Activated CD8-positive, alpha-beta memory T cell treated with anti-CD3 and anti-CD28 coated beads for 1 hour (primary cell): ENCODE measurements at places on chromosomes 4 and X.

GRCh38 chr4:122687531-122688061 lies 44.9 kb upstream of the BBS12 start:
- DNase-seq = no peak

DNA sequence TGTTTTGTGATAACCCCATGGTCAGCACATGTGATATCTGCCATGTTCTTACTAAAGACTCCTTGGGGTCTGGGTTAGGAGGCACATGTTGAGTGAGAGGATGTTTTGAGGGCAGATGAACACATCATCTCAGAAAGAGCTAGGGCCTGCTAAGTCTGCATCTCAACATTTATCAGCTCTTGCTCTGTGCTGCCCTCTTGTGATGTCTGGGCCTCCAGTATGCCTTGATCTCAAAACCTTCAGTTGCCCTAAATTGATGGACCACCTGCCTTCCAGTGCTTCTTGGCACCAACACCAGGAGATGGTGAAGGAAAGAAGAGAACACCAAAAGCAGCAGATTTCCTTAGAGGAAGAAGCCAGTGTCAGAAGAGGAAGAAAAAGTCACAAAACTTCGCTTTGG lies 22.5 kb downstream of the MID1 start:
- DNase-seq = no peak

GRCh38 chr4:76363556-76364290 lies 57.2 kb downstream of the STBD1 start:
- no peak for DNase-seq

DNA sequence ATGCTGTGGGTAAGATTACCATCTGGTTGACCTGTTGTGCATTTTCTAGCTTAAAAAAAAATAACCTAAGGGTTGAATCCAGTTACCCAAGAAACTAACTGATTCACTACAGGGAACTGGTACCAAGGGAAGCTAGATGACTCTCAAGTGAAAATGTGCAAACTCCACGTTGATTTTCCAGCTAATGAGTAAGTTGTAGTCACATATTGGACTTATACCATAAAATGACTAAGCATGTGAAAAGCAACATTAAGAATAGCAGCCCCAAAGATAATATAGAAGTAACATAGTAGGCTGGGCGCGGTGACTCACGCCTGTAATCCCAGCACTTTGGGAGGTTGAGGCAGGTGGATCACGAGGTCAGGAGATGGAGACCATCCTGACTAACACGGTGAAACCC lies 270.9 kb downstream of the SPRY1 start:
- no peak for DNase-seq

DNA sequence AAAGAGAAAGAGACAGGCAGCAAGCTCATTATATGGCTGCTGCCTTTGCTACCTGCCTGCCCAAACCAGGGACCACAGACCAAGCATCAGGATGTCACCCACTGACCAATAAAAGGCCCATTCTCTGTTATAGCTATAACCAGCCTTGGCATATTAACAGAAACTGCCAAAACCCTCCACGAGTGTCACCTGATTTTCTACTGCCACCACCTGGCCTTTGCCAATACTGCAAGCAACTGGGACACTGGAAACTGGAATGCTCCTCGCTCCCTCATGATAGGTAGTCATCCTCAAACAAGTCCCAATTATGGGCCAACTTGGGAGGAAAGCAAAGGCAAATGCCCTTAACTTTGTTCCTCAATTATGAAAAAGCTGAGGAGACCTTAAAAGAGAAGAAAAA lies 76.0 kb downstream of the SPIN4 start:
- DNase-seq = no peak

DNA sequence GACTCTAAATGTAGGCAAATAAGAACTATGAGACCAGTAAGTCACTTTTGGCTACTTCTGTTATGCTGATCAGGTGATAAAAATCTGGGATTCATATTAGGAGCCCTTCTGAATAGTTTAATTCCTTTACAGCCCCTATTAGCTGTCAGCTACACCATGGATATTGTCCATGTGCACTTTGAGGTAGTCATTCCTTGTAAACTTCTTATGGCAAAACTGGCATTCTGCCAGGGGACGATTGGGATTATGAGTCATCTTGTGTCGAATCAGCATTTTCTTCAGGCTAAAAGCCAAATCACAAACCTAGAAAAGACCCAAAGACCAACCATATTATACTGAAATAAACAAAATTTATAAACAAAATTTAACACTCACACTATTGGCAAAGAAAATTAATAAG lies 227.6 kb downstream of the PRDM5 start:
- DNase-seq = no peak

- no peak for DNase-seq
Measured at GRCh38 chr4:168655182-168655581, 158.3 kb downstream of the PALLD start.

GRCh38 chr4:150960818-150961217 lies 54.3 kb downstream of the LRBA start:
- no peak for DNase-seq

DNA sequence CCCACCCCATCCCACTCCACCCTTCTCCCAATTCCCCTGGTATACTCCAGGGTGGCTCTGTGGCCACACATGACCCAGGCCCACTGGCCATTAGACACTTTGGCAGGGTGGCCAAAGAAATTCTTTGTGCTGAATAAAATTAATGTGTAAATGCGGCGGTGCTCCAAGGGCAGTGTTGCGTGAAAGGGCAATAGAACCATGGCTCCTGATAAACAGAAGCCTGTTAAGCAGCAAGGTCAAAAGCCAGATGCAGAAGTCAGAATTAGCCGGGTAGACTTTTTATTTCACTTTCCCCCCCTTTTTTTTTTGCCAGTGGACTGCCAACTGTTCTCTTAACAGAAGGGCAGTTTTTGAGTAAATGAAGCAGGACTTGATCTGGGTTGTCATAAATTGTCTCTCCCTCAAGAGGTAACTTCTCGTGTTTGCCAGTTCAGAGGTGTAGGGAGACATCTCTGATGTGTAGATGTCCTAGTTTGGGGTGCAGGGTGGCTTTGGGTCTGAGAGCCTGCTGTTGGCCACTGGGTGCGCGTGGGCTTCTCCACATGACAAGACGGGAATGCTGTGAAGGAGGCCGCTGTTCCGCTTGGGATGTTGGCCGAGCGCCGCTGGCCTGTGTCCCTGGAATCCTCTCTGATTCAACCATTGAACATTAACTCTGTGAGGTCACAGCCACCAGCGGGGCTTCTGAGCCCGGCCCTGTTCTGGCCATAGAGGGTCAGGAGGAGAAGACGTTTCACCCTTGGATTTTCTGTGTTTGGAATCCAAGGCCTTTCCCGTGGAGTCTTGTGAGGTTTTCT lies 139.5 kb downstream of the TBL1X start:
- no peak for DNase-seq

DNA sequence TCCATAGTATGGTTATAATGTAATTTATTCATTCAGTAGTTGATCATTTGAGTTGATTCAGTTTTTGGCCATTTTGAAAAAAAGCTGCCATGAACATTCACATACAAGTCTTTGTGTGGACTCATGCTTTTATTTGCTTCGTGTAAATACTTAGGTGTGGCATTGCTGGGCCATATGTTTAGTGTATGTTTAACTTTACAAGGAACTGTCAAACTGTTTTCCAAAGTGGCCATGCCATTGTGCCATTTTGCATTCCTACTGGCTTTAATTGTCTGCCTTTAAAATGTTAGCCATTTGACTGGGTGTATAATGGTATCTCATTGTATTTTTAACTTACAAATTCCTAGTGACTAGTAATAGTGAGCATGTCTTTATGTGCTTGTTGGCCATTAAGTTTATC lies 8.8 kb downstream of the MTM1 start:
- no peak for DNase-seq

DNA sequence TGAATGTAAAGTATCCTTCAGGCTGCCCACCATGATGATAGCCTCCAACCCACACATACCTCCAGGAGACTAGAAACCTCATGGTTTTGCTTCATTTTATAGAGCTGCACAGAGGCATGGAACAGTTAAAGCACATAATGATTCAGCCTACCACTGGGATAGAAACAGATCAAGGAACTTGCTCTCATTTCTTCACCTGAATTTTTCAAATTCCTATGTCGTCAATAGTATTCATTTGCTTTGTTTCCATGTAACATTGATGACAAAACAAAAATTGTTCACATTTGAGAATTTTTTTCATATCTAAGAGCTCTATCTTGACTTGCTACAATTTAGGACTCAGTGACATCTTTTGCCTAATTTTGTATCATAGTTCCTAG lies 51.5 kb upstream of the ATOH1 start:
- no peak for DNase-seq

DNA sequence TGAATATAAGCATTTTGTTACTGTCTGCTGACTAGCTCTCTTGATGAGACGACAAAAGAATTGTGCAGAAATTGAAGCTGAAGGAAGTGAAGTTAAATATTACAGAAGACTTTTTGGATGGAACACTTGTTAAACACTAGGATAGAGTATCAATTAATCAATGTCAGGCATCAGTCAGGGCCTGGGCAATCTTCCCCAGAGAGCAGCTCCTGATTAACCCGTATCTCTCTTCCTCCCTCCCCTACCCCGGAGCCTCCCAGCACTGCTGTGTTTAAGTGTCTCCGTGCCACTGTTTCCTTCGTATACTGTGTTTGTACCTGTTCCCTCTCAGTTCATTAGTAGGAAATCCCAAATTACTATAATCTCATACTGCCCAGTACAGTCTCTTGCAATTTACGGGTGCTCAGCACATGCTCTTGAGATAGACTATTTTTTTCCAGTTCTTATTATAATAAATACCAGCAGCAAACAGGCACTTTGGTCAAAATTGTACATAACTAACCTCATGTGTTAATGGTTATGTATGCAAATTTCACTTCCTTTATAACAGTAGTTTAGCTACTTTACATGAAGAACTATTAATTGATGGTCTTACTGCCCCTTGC lies 765.7 kb upstream of the FTHL17 start:
- no peak for DNase-seq

DNA sequence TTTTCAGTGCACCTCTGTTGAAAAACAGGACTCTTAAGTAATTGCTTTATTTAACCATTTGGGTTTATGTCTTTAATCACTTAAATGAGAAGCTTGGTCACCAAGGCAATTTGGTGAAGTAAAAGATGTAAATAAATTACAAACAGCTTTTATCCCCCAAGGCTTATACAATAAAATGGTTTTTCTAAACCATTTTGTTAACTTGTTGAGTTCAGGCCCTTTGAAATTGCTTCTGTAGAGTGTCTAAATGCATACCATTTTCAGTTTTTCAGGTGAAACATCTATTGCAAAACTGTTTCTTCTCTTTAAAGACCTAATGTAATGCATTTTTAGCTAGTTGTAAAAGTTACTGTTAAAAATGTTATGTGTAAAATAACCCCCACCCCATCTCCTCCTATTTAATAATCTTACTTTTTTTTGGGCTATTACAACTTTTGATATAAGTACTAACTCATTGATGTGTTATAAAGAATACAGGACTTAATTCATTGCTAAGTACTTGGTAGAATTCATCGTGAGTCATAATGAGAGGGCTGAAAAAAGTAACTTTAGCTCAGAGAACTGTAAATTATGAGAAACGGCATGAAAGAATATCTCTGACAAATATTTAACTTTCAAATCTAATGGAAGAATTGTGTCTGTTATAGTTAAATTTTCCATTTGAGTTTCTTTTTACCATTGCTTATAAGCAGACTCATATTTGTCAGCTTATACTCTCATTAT lies 4.5 kb downstream of the RAPGEF2 start:
- no peak for DNase-seq

GRCh38 chr4:53490965-53491622 lies 100.2 kb downstream of the LNX1 start:
- no peak for DNase-seq

- no peak for DNase-seq
Measured at GRCh38 chrX:107775000-107775733, 420 bp downstream of the TSC22D3 start.

- no peak for DNase-seq
Measured at GRCh38 chr4:184647266-184648053, 1.8 kb downstream of the CASP3 start.

DNA sequence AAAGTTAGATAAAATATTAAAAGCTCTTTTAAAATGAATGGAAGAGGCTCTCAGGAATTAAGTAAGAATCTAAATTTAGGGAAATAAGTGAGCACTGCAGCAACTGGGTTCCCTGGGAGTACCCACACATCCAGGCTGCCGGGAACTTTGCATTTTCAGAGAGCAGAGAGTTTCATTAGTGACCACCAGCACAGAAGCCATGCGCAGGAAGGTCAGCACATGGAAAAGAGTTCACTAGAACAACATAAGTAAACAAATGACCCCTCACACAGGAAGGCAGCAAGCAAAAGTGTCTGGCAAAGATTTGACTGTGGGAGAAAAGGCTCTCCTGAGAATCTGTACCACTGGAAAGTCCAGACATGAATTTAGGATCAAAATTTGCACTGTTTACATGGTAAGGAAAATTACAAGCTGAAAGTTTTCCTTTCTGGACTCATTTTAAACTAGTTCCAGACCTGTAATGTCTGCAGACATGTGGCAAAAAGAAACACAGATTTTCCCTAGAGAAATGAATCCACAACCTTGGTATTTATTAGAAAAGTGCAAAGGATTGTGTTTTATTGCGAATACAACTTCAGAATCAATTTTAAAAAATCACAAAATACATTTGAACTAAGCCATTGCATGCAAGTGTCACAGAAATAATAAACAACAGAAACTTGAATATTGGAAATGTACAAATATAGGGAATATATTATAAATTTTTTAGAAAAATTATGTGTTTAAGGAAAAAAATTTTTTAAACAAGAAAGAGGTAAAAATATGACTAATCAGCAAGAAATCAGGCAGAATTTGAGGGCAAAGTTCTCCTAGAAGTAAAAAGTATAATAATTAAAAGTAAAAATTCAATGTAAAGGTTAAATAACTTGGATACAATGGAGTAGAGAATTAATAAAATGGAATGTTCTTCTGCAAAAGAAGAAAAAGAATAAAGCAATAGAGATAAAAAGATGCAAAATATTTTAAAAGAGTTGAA lies 18.4 kb upstream of the MYOZ2 start:
- DNase-seq = no peak

- DNase-seq = no peak
Measured at GRCh38 chrX:24241822-24242648, 71.8 kb downstream of the SUPT20HL2 start.

GRCh38 chr4:123777373-123777772 lies 380.8 kb downstream of the SPRY1 start:
- no peak for DNase-seq

DNA sequence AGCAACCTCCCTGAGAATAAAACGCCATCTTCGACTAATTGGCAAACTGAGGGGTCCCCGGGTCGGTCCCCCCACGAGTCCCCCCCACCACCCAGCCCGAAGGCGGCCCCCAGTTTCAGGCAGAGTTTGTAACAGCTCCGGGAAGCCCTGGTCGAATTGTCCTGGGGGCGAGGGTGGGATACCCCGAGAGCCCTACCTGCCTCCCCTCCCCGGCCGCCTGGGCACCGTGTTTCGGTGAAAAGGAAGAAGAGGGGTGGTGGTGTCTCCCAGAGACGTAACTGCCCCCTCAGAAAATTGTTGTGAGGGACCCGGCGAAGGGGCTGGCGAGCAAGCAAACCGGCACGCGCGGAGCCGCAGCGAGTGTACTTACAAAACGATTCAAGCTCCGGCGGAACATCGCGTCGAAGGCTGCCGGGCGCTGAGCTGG lies 1.2 kb downstream of the ATP11C start:
- DNase-seq = no peak
